Forelimb muscle (tissue), 1 donor: ENCODE measurements at places on chromosomes 2 and 18. TPM values are rescaled to one million over a fixed set of nuclear protein-coding genes. Genes with fewer than 3 reads are reported as not detected.
A peak's percentile ranks its signal among the peaks of the same experiment; 100 is the strongest.

GRCh38 chr18:76450452-76451395 lies 44.3 kb downstream of the ZNF516 start:
- DNase-seq = peak; percentile 48

- DNase-seq = no peak
Measured at GRCh38 chr2:132468821-132469675, 52.4 kb downstream of the GPR39 start.

DNA sequence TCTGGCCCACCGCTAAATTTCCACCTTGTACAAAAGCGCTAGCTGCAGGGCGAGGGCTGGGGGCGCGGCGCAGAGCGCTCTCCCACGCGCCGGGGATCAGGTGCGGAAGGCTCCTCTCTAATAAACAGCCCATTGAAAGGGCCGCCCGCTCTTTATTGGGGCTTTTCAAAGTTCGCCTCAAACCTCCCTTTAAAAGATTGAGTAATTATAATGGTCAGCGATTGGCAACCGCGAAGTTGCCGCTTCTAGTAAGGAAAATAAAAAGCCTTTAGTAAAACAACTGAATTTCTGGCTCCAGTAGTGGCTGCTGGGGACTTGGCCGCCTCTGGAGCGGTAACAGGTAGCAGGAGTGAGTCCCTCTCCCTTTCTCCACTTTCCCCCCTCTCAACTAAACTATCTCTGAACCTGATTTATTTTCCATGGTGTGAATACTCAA lies 755 bp downstream of the NEUROD1 start:
- DNase-seq = no peak

DNA sequence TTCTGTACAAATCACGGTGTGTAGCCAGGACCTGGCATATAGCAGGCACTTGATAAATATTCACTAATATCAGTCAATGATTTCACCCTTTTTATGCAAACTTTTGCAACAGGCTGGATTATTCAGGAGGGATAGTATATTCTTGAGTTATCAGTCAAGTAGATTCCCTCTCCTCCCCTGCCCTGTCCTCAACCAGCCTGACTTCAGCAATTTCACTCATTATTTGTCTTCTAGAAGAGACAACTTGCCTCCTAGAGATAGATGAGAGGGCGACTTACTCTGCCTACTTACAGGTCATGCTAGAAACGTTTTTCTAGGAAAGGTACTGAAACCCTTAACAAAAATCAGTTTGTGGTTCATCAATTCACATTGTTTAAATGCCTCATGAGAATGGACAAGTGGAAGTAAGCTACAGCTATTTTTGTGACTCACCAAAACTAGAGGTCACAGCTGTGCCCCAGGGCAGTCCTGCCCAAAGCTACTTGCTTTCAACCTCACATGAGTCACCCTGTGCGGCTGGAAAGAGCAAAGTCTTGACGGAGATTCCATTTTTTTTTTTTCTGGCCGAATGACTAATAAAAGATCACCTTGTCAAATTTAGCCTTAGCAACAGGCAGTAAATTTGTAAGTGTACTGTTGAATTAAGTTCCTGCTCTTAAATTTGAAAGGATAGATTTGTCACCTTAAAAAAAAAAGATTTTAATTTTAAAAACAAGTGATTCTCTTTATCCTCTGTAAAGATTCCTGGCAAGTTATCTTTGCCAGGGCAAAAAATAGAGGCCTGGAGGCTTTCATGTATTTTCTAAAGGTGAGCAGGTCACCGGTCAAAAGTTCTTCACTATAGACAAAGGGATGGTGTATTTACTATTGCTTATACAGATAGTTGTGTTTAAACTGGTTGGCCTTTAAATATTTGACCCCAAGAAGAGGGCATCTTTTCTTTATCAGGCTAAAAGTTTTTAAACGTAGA lies 109.0 kb upstream of the SLC35G4 start:
- no peak for DNase-seq

DNA sequence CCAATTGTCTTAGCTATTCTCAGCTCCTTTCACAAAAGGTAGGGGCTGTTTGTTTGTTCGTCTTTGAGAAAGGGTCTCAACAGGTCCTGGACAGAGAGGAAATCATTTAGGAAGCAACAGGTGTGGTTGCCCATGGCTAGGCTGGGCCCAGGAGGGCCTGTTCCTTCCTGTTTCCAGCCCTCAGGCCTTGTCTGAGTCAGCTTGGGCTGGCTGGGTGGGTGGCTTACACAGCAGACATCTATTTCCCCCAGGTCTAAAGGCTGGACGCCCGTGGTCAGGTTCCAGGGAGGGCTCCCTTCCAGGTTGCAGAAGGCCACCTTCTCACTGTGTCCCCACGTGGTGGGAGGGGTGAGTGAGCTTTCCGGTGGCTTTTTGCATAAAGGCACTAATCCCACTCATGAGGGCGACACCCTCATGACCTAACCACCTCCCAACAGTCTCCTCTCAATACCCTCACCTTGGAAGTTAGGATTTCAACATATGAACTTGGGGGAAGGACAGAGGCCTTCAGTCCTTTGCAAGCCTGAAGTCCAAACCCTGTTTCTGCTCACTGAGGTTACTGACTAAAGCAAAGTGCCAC lies 45.5 kb downstream of the ARHGEF4 start:
- no peak for DNase-seq

DNA sequence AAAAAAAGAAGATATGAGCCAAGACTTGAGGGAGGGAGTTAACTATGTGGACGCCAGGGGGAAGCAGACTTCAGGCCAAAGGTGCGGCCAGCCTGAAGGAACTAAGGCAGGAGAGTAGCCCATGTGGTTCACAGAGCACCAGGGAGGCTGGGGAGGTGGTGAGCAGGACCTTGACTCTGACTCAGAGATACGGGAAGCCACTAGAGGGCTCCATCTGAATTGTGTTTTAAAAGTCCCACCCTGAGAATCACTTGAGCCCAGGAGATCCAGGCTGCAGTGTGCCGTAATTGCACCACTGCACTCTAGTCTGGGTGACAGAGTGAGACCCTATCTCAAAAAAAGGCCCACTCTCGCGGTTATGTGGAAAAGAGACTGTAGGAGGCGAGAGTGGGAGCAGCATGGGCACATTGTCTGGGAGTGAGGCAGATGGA lies 12.3 kb downstream of the CEP192 start:
- no peak for DNase-seq

- no peak for DNase-seq
Measured at GRCh38 chr2:60551240-60552077, 2.0 kb downstream of the BCL11A start.

DNA sequence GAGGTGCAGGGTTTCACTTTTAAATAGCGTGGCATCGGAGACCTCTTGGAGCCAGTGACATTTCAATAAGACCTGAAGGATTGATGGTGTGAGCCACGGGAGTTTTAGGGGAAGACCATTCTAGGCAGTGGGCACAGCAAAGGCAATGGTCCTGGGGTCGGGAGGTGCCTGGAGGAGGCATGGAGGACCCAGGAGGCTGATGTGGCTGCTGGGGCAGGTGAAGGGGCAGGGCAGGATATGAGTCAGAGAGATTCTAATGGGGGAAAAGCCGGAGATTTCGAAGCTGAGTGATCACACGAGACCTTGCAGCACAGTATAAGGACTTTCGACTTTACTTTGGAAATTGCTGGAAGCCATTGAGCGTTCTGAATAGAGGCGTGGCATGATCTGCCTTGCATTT lies 79.6 kb upstream of the KCNE4 start:
- no peak for DNase-seq

DNA sequence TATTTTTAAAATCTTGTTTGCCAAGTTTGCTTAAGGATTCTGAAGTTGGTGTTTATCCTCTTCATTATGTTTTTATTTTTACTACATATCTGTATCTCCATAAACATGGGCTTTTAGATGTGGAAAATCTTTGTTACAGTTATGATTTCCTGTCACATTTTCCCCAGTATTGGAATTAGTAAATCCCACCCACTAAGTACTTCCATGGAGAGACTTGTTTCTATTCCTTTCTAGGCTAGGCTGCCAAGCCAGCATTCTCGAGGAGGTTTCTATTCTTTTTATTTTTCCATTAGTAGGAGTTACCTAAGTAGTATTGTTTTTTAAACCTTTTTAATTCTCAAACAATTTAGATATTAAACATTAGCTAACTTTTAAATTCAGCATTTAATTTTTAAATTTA lies 22.1 kb downstream of the PKP4 start:
- DNase-seq = no peak

GRCh38 chr2:212109217-212109616 lies 429.4 kb downstream of the ERBB4 start:
- DNase-seq = no peak

- DNase-seq = no peak
Measured at GRCh38 chr2:46202987-46203386, 94.2 kb upstream of the EPAS1 start.

- DNase-seq = no peak
Measured at GRCh38 chr18:6039055-6039454, 143.7 kb upstream of the TMEM200C start.

DNA sequence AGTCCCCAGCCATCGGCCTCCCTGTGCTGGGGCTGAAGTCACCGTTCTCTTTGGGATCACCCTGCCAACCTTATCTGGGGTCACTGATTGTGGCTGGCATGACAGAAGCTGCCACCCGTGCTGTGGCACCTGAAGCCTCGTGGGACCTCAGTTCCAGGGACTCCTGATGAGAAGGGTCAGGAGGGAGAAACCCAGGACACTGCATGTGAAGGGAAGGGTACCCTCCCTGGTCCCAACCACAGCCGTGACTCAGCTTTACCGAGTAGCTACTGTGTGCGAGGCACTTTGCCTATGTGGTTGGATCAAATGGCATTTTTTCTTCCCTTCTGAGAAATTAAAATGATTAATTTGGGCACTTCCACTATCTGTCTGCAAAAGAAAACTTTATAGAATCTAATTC lies 64.4 kb downstream of the SP110 start:
- DNase-seq = no peak

GRCh38 chr18:62187543-62188510 lies 772 bp downstream of the RELCH start:
- no peak for DNase-seq

- DNase-seq = no peak
Measured at GRCh38 chr18:31548853-31549252, 42.8 kb upstream of the TTR start.

Gene DARS1
- polyA plus RNA-seq = 92.3 TPM

Gene ADD2
- 1.8 TPM for polyA plus RNA-seq

Gene MGAT4A
- 3.8 TPM for polyA plus RNA-seq

Gene ABCB11
- polyA plus RNA-seq = not detected

Gene TRIM43
- polyA plus RNA-seq = not detected
